ENCODE measurements at places on chromosomes 5 and 9.

- DNase-seq: no peak
These were observed 17.2 kb downstream of the PPARGC1B start for GRCh38 chr5:149747141-149747832.

- peak; percentile 2 for DNase-seq
These were observed 107.2 kb downstream of the NDUFS4 start for GRCh38 chr5:53667621-53668020.

DNA sequence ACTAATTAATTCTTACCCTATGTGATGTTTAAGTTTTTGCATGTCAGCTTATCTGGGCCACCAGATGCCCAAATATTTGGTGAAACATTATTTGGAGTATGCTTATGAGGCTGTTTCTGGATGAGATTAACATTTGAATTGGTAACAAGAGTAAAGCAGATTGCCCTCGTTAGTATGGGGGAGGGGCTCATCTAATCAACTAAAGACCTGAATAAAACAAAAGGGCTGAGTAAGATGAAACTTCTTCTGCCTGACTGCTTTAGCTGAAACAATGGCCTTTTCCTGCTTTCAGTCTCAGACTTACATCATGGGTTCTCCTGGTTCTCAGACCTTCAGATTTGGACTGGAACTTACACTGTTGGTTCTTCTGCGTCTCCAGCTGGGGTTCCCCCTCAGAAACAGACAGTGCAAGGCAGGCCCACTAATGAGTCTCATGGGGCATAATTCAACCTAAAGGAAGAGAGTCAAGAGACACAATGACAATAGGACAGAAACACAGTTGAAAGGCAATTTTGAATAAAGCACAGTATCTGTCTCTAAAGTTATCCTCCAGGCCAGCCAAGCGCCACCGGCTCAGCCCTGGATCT is 288.4 kb downstream of the CAAP1 start:
- no peak for DNase-seq

DNA sequence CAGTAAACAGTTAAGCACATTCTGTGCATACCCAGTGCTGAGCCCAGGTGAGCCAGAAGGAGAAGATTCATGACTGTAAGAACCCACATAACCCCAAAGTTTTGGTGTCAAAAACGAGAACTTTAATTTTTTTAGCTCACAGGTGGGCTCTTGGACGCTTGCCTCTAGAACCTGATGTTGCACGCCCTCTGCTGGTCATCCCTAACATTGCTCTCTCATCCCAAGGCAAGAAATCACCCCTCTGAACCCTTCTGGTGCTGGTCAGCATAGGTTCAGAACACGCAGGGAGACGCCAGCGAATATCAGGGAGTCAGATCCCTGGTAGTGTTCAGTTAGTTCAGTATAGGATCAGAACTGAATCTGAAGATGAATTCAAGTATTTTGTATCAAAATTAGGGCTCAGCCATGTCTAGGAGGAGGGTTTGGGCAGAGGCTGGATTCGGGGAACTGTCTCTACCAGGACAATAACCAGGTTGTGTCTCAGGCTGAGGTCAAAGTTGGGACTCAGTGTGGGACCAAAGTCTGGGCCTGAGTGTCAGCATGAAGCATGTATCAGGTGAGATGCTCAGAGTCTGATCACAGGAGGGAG is 4.1 kb upstream of the DNAJB5 start:
- peak; percentile 25 for DNase-seq

DNA sequence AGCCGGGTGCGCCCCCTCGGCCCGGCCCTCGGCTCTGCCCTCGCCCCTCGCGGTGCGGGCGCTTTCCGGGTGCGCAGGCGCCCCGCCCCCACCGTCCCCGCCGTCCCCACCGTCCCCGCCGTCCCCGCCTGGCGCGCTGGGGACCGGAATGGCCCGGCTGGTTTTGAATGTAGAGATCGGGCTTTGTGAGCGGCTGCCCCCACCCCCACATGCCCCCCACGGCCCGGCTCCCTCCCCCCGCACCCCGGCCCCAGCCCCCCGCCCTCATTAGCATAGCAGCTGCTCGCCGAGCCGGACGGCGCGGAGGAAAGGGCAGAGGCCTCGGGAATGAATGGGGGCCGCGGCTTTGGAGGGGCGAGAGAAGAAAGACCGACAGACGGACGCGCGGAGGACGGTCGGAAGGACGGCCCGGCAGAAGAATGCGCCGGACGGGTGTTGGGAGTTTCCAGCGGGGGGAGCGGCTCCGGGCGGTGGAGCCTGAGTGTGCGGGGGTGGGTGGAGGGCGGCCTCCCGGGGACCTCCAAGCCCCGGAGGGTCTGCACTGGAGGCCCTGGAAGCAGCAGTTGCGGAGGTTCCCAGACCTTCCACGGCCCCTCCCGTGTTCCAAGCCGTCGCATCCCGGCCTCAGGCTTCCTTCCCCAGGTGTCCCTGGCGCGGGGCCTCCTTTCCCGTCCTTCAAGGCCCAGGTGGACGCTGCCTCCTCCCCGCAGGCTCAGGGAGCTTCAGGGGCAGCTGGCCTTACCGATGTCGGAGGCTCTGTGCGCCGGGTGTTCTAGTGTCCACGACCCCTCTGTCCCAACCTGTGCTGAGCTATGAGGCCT is 6.0 kb downstream of the NRARP start:
- DNase-seq: no peak

DNA sequence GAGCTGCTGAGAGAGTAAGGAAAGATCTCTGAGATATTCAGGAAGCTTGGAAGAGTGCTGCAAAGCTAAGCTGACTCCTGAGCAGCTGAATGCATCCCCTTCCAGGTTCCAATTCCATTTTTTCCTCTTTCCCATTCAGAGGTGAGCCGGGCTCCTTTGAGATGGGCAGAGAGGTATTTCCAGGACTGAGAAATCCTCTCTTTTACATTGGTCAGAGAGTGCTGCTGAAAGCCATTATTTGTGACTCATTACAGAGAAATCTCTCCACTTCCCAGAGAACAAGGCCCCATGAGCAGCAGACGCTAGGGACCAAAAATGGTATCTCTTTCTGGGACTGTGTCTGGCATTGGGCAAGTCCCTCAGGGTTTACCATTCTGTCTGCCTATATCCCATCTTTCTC is 3.7 kb downstream of the MCTP1 start:
- DNase-seq: no peak

GRCh38 chr5:16679863-16680262 is 63.1 kb upstream of the RETREG1 start:
- no peak for DNase-seq

- DNase-seq: no peak
These were observed 6.8 kb upstream of the DENND4C start for GRCh38 chr9:19223724-19224123.

GRCh38 chr5:172579403-172579990 is 61.6 kb upstream of the NEURL1B start:
- no peak for DNase-seq

DNA sequence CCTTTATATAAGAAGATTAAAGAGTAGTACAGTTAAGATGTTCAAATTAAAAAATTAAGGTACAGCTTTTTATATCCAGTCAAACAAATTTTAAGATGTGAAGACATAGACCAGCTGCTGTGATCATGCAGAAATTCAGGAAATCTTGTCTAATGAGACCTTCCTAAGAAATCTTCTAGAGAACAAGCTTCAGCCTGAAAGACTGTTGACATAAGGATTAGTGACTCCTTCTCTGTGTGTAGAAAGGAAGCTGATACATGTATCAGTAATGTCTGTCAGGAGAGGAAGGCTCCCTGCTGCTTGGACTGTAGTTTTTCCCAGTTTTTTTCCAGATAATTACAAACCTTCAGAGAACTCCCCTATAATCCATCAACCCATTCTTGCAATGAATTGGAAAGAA is 75.8 kb upstream of the PCSK5 start:
- no peak for DNase-seq

Data from fibroblast of gingiva (primary cell).